ENCODE measurements at places on chromosomes 3 and 15.

- DNase-seq, result no peak
Measured at GRCh38 chr3:156563900-156564682, 9.2 kb upstream of the SSR3 start.

GRCh38 chr3:119660474-119661440 lies at the start of gene POPDC2:
POPDC2 (minus strand) TSS chr3:119660589; CDS start chr3:119660423, 166 bp downstream.
- DNase-seq, result no peak

- DNase-seq, result no peak
Measured at GRCh38 chr3:171784937-171785336, 25.3 kb downstream of the PLD1 start.

GRCh38 chr3:146200461-146201220 lies 39.7 kb upstream of the PLOD2 start:
- no peak for DNase-seq

- DNase-seq, result no peak
Measured at GRCh38 chr3:177904621-177905020, 631.6 kb upstream of the KCNMB2 start.

DNA sequence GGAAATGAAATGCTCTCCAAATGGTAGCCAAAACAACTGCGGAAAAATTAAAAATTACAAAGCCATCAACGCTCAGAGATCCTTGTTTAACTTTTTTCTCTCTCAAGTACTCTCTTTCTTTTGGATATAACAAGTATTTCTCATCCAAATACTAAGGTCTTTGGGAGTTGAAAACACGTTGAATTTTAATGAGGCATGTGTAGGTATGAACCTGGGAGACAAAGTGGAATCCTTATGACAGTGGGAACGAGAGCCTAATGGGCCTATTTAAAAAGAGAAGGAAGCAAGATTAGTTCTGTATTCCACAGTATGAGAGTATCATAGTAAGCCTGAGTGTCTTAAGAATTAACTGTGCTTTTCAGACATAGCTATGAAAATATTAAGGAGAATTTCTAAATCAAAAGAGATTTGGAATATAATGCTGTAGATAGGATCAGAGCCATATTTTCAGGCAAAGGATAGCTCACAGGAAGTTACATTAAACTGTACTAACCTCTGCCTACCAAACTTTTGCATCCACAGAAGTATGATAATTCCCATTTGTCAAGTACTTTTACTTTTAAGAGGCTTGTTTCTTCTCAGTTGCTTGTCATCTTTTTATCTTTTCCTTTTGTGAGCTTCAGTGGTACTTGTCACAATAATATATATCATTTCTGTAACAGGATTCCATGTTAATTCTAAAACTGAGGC lies 759 bp downstream of the CD96 start:
- no peak for DNase-seq

DNA sequence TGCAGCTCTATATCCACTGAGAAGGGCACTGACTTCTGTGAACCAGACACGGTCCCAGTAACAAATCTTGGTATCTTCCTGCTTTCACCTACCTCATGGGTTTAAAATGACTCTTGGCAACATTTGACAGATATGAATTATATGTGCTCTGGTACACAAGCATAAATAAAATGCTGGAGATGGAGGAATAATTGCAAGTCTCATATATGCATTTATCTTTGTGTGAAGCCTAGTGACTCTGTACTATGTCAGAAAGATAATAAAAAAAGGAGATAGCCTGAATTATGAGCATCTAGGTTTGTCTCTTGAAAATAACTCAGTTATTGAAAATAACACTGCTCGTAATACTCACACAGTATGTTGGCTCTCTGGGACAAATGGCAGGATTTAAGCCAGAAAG lies 167.1 kb upstream of the CRBN start:
- DNase-seq, result no peak

DNA sequence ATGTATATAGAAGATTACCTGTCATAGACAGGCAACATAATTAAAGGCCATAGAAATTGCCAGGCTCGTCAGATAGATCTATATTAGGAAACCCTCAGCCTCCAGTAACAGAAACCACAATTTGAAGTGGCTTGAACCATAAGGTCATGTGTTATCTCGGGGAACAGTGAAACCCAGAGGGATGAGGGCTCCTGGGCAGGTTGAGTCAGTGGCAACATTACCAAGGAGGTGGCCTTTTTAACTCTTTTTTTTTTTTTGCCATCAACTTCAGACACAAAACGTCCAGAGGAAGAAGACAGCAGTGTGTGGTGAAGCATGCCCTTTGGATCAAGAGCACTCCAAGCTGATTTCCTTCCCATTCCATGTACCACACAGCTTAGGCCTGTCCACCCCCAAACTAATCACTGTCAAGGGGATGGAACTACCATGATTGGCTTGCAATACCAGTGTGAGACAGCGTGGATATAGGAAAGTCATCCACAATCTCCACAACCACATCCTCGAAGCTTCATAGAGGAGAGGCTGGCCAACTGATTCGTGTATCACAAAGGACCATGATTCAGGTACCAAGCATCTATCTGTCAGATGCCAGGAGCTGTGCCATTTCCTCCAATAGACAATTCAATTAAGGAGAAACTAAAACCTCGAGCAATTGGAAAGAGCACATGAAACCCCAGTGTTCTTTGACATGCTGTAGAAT lies 999 bp upstream of the KIF7 start:
- no peak for DNase-seq

GRCh38 chr3:133853063-133853924 lies 42.4 kb downstream of the RAB6B start:
- no peak for DNase-seq

DNA sequence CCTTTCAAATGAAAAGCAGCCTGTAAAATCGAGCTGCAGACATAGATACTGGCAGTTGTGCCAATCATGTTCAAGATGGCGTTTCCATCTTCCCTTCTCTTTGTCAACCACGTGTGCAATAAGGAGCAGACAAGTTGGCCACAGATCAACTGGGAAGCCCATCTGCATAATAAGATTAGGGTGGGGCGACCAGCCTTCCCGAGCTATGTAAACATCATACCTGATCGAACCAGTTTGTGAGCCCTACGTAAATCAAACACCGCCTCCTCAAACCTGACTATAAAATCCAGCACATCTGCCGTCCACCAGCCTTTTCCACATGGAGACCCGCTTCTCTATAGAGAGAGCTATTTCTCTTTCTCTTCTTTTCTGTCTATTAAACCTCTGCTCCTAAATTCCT lies 37.2 kb downstream of the TRIM42 start:
- no peak for DNase-seq

DNA sequence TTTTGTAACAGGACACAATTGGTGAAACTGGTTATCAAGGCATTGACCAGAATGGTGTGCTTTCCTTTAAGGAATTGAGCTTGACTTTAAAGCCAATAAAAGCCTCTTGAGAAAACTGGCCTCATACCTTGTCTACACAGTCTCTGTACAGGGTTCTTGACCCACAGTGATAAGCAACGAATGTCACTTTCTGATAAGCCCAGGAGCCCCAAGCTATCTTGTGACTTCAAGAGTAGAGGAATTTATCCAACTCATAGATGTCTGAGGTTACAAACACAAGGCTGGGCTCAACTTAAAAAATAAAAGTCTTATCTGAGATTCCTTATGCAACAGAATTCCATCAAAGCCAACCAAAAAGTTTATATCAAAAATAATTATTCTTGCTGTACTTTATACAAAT lies 212.1 kb downstream of the GBE1 start:
- no peak for DNase-seq

- DNase-seq, result no peak
Measured at GRCh38 chr15:28103831-28104230, 4.7 kb upstream of the OCA2 start.

DNA sequence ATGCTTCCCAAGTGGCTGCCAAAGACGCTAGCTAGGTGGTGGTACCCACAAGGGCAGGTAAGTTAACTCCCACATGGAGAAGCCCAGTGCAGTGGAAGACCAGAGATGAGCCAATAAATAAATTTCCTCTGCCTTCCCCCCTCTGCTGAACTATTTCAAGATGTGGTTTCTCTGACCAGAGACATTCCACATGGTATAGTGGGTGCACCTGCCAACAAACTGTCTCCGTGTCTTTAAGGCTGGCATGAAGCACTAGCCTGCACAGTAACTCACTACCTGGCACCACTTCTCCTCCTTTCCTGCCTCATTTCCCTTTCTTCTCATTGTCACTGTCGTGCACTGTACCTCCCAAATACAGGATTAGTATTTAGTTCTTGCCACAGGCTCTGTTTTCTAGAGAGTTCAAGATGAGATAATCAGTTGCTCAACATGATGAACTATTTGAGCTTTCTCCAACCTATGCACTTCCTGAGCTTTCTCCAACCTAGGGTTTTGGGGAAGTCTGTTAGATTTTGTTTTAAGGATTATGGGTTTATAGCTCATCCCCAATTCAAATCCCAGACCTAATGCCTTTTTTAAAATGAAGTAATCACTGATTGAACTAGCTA lies 8.4 kb upstream of the CRTAP start:
- DNase-seq, result no peak

DNA sequence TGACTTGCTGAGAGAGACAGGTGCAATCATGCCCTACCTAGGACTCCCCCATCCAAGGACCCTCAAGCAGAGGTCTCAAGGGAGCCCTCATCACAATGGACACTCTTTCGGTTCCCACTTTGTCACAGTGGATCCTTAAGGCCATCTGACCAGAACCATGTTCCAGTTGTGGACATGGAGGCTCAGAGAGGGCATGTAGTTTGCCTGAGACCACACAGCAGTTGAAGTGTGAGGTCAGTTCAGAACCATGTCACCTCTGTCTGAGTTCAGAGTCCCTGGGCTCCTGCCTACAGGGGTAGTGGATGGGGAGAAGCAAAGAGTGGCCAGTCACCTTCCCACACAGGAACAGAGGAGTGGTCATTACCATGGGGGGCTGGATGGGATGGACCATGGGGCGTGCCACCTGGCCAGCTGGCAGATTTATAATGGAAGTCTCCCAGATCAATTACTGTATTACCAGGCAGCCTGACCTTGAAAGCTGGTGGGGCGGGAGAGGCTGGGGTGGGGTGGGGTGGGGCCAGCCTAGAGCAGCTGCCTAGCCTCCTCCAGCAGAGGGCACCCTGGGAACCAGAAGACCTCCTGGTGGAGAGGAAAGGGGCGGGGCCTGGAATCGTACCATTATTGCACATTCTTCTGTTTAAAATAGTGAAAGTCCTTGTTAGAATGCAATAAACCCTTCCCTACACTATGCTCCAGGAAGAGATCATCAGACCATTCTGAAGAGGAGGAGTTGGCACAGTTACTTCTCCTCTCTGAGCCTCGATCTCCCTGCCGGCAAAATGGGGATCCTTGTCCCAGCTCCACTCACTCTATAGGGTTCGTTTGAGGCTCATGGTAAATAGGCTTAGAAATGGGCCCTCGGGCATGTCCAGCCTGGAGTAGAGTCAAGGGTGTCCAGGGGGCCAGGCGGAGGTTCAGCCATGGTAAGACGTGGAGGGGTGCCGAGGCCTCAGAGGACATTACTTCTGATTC lies 26.9 kb upstream of the LINGO1 start:
- DNase-seq, result peak; percentile 19

GRCh38 chr15:85625856-85626255 lies 168.9 kb downstream of the KLHL25 start:
- peak; percentile 46 for DNase-seq

- no peak for DNase-seq
Measured at GRCh38 chr15:62998262-62998890, 44.2 kb upstream of the TPM1 start.

- no peak for DNase-seq
Measured at GRCh38 chr3:156509189-156510174, 45.4 kb downstream of the SSR3 start.

- no peak for DNase-seq
Measured at GRCh38 chr15:80495401-80495942, 91.3 kb downstream of the ARNT2 start.

DNA sequence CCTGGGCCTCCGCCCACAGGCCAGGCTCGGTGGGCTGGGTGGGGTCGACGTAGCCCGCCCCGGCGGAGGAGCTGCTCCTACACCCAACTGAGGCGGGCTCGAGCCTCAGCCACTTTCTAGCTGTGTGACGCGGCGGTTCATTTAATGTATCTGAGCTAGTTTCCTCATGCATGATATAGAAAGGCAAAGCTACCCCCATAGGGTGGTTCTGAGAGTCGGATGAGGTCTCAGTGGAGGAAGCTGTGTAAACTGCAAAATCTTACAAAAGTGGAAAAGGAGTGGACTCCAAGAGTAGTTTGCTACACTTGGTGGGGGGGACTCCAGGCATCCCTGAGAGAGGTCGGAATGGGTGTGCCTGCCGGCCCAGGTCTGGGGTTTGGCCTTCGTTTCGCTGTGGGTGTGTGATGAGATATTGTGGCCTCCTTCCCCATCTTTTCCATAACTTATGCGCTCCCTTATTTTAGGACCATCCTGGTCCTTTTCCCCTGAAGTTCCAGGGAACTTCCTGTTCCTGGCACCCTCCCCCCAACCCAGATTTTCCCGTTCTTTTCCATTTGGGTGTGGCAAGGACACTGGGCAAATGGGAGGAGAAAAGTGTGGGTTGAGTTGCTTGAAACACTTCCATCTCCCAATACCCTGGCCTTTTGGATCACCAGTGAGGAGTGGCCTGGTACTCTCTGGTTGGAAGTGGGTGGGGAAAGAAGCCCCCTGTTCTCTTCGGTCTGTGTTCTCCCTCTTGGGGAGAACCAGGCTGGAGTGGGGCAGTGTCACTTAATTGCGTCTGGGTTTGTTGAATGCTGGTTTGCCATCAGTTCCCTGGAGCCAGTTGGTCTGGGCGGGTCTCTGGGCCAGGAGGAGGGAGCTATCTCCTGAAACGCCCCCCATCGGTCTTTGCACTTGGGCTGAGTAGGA lies 1.1 kb downstream of the PDIA5 start:
- DNase-seq, result no peak

DNA sequence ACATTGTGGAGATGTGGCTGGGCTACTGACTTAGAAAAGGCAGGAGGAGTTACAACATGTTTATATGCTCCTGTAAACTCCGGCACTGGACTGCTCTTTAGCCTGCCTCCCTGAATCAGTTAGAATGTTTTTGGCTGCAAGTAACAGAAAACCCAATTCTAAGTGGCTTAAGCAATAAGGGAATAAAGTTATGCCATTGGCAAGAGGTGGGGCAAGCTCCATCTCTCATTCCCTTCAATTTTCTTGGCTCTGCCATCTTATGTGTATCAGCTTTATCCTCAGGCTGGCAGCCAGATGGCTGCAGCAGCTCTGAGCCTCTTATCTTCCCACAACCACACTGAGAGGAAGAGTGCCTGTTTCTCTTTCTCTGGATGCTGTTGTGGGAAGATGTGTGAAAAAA lies 22.4 kb upstream of the MEIS2 start:
- DNase-seq, result no peak
